ENCODE measurements at places on chromosomes 1 and 21.

DNA sequence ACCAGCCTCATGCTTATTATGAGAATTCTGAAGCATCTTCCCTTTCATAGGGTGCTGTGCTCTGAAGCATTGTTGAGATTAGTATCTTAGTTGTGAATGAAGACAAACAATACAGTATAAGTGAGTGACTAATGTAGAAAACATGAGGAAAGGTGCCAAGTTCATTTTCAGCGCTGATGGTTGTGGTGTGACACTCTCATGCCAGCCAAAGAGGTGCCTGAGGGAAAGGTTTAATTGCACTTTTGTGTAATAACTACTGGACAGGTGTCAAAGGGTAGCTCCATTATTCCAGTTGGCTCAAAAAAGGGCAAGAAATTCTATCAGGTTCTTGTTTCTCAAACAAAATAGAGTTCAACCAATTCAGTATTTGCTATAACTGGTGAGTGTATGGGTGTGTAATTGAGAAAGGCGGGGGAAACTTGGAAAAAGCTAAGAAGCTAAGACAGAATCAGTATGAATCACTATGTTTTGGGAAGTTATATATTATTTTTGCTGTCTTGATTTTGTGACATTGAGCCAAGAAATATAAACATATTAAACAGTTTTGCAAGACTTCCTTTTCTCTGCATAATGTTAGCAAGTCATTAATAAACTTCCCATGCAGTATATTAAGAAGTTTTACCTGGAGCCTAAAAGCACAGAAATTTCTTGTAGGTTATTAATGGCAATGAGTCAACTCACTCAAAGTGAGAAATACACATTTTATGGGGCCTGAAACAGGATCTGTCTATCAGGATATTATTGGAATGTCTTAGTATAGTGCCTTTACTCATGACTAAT lies 31.8 kb downstream of the KCNK2 start:
- no peak for DNase-seq

GRCh38 chr1:94595658-94596057 lies 54.1 kb upstream of the F3 start:
- DNase-seq, result no peak

DNA sequence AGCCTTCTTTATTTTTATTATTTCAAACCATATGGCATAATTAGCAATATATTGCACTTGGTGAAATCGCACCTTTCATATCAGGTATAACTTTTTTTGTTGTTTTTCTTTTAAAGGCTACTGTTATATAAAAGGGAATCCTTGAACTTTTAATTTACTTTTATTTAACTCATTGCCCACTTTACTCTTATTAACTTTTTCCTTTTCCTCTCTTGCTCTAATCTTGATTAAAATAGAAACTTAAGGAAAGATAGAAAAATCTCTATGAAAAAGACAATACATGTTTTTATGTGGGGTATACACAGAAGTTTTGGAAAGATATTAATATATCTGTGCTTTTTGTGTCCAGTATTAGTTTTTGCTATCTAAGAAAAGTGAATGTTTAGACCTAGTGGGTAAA lies 805.8 kb downstream of the USP25 start:
- DNase-seq, result no peak

DNA sequence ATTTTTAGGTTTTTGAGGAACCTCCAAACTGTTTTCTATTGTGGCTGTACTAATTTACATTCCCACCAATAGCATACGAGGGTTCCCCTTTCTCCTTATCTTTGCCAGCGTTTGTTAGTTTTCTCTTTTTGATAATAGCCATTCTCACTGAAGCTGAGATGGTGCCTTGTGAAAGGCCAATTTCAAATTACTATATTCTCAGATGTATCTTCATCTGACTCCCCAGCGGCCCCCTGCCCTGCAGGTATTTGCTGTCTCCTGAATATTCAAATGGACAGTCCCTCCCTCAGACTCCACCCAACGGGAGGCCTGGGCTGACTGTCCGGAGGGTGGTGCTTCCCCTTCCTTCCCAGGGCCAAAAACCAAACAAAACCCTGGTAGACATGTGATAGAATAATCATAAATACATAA lies 33.5 kb upstream of the TARBP1 start:
- DNase-seq, result no peak

- no peak for DNase-seq
Observed at GRCh38 chr21:32626621-32627196, 14.5 kb upstream of the CFAP298 start.

DNA sequence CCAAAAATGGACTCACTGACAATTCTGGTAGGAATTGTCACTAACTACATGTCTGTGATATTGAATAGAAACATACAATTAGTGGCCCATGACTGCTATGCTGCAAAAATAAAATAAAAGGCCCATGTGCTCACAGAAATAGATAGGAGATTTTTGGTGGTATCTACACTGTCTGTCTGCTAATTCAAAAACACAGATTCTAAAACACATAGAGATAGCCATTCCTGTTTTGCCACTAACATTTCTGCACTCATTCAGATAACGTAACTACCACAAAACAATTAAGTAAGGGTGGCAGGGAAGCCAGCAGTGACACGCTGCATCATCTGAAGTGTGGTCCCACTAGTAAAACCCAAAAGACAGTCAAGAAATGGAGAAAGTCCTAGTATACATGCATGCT lies 202.2 kb upstream of the NFIA start:
- no peak for DNase-seq

GRCh38 chr1:156433602-156434001 lies 64.6 kb downstream of the RHBG start:
- DNase-seq, result no peak

- DNase-seq, result no peak
Observed at GRCh38 chr21:33861125-33861524, 54.5 kb downstream of the ATP5PO start.

- DNase-seq, result no peak
Observed at GRCh38 chr1:228376651-228377631, 29.7 kb downstream of the TRIM11 start.

GRCh38 chr1:157371826-157372225 lies 180.5 kb downstream of the FCRL5 start:
- DNase-seq, result no peak

DNA sequence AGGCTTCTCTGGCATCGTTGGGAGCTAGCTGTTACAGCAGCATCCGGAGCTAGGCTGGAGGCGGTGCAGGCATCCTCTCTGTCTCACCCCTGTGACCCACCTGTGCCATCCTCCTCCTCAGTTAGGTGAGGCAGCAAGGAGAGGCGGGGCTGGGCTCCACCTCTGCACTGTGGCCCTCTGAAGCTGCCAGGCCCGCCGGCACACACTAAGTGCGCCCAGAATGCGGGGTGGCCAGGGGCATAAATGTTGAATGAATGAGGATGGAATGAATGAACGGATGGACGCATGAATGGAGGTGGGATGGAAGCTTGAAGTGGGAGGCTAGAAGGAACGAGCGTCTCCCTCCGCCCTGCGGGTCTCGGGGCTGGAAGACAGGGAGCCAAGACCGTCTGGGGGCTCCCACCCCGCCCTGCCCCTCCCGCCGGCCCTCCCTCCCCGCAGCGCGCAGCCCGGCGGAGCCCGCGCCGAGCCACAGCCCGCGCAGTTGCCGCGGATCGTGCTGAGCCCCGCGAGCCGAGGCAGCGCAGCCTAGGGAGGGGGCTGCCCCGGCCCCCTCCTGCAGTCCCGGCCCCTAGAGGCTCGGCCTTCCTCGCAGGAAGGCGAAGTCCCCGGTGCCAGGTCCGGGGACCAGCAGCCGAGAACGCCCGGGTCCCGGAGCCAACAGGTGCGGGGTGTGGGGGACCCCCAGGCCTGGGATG lies at the start of gene HCRTR1:
Gene HCRTR1, plus strand, starts transcription at position 472 of the 698 bp plus-strand sequence. CDS start 1,504 bp downstream, outside the sequence.
- DNase-seq, result no peak

- DNase-seq, result no peak
Observed at GRCh38 chr1:1357871-1358432, 403 bp downstream of the MXRA8 start.

GRCh38 chr21:31136891-31137290 lies 98.6 kb upstream of the KRTAP19-8 start:
- DNase-seq, result no peak

DNA sequence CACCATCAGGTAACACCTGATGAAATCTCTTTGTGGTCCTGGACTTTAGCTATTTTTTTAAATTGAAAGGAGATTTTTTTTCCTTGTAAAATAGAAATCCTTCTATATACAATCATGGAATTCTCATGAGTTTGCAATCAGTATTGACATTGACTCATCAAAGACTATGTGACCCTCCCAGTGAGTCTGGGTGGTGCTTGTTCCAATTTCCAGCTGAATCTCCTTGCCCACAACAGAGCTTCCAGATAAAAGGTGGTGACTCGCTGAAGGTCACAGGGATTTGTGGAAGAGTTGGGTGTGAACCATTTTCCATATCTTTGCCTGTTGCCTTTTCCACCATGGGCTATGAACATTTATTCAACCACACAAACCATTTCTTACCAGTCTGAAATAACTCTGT lies 486.6 kb downstream of the AJAP1 start:
- no peak for DNase-seq

DNA sequence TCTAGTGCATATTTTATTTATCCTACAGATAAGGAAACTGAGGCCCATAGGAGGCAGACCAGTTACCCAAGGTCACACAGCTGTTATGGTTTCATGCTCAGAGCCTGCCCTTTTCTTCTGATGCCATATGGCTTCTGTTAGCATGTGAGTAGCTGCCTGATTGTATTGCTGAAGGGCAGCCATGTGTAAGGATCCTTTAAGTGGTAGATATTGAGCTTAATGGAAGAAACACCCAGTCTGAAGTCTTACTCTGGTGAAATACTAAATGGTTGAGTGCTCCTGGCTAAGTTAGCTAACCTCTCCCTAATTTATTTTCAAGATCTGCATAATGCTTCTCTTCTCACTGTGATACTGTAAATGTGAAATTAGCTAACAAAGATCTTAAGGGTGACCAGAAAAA lies 30.9 kb downstream of the ADAMTS5 start:
- no peak for DNase-seq

DNA sequence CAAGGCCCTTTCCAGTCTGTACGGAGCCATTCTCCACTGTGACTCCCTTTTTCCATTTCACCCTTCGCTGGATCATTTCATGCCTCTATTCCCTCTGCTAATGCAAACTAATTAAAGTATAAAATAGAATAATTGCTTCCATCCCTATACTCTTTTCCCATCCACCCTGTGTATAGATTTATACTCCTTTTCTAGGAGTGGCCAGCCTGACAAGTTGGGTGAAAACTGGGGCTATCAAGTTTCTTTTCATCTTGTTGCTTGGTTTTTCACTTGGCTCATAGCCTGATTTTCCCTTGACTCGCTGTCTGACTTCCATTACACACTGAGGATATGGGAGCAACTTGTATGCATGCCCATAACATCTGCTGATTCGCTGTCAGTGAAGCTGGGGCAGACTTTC lies 107.0 kb downstream of the PLXNA2 start:
- DNase-seq, result no peak

- DNase-seq, result no peak
Observed at GRCh38 chr1:149846593-149847466, 52.5 kb upstream of the BOLA1 start.

DNA sequence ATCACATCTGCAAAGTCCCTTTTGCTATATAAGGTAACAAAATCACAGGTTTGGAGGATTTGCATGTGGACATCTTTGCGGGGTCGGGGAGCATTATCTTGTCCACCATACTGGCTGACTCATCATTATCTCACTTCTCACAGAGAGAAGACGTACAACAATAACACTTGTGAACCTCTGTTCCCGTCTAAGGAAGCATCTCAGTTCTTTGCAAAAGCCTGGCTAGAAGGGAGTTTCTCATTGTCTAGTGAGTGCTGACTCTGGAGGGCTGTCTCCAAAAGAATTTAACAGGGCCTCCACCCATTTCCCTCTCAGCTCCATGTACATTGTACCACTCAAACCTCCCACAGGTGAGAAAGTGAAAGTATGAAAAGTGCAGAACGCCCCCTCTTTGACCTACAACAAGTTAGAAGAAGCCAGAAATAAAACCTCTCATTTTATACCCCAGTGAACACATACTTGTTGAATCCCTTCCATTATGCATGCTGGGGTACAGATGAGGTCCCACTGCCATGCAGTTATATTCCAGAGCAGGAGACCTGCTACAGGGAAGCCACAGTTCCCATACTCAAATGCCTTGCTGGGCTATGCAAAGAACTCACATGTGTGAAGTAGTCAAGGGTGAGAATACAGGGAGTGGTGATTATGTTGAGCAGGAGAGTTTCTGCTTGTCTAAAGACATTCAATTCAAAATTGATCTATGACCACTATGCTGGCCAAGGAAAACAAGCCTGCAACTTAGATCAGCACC lies 121.7 kb upstream of the PRDX6 start:
- DNase-seq, result no peak
